ENCODE measurements at places on chromosomes 16 and 17.
A peak's percentile ranks its signal among the peaks of the same experiment; 100 is the strongest.

GRCh38 chr17:47789611-47790561 lies 31.7 kb downstream of the OSBPL7 start:
- DNase-seq: peak; percentile 43

GRCh38 chr16:65910291-65910690 lies 456.2 kb upstream of the CDH5 start:
- DNase-seq: no peak

GRCh38 chr17:50289991-50290702 lies 15.9 kb downstream of the TMEM92 start:
- DNase-seq: no peak

DNA sequence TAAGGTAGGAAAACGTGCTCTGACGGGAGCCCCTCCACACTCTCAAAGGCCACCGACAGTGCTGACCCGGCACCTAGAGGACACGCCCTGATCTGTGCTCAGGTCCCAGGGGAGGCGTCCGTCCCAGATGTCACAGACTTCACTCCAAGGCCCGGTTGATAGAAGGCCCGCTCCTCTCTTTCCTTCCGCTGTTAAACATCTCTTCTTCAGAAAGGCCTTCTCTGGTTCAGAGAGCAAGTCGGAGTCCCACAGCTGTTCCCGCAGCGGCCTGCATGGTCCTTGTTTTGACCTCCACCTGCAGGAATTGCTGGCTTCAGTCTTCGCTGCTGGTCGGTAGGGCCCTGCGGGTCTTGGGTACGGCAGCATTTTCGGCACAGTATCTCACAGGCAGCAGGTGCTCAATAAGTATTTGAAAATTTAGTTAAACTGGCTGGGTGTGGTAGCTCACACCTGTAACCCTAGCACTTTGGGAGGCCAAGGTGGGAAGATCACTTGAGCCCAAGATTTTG lies 88.5 kb downstream of the MRC2 start:
- no peak for DNase-seq

- DNase-seq: no peak
Measured at GRCh38 chr17:13351046-13351445, 250.7 kb downstream of the HS3ST3A1 start.

DNA sequence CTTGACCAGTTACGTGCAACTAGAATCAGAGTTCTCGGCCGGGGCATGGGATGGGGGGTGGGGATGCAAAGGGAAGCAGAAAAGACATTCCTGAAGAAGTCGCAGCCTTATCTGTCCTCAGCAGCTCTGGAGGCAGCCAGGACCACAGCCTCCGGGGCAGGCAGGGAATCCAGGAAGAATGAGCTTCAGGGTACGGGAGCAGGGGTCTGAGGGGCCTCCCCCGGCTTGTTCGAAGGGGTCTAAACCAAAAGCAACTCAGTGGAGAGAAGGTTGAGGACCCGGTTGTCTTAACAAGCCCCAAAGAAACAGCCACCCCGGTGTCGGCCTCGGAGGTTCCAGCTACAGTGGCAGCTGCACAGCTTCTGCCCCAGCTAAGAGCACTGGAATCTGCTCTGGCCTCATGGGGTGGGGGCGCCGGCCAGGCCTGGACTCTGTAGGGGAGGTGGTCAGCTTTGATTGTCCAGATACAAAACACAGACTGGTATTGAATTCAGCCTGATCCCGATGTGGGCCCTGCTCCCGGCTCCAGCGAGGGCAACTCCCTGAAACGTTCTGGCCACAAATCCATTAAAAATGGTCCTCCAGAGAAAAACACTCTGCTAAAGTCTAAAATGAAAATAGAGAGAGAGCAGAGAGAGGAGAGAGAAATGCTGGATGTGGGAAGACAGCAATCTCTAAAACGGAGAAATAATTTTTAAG lies 7.7 kb downstream of the HOXB4 start:
- DNase-seq: no peak

- no peak for DNase-seq
Measured at GRCh38 chr17:72861811-72862210, 230.7 kb downstream of the SLC39A11 start.

GRCh38 chr17:82351713-82352488 lies 7.1 kb upstream of the TEX19 start:
- peak; percentile 66 for DNase-seq

DNA sequence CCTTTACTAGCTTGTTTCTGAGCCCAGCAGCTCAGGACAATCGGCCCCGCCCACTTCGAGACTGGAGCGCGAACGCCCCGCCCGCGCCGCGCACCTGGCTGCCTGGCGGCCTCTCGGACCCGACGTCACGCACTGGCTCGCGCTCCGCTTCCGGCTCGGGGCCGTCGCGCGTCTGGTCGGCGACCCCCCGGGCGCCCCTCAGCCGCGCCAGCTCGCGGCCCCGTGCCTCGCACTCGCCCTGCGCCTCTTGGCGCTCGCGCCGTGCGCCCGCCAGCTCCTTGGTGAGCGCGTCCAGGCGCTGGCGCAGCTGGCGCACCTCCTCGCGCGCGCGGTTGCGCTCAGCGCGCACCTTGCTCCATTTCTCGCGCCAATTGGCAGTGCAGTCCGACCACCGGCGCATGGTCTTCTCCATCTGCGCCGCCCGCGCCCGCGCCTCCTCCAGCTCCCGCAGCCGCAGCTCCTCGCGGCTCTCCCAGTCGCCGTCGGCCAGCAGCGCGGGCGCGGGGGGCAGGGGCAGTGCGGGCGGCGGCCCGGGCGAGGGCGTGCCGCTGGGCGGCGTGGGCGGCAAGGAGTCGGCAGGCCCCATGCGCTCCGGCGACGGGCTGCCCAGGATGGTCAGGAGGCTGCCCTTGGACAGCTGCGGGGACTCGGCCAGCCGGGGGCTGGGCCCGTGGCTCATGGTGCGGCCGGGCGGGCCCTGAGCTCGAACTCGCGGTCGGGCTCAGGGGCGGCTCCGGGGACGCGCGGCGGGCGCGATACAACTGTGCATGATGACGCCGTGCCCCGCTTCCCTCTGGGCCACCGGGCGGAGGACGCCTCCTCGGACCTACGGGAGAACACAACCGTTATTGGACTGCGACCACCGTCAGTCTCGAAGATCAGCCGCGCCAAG lies 7.6 kb downstream of the CCDC102A start:
- DNase-seq: no peak

- no peak for DNase-seq
Measured at GRCh38 chr17:17508019-17508535, 11.9 kb upstream of the RASD1 start.

DNA sequence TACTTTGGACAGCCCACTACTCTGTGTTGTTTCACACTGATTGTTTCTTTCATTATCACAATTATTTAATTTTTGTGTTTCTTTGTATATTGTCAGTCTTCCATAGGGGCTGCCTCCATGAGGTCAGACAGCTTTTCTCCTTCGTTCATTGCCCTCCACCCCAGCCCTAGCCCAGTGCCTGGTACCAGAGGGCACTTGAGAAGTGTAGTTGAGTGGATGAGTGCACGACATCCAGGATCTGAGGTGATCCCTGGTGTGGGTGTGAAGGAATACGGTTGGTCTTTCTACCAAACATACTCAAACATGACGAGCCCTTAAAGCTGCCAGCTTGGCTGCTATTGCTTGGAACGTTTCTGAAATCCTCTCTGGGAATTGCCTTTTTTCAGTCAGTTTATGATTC lies 37.9 kb downstream of the DHRS7B start:
- no peak for DNase-seq
